ENCODE measurements at places on chromosomes 12 and 14. TPM values are rescaled to one million over a fixed set of nuclear protein-coding genes. Genes with fewer than 3 reads are reported as not detected.

Gene FAM181A
- not detected for total RNA-seq

Gene KLRF1
- 0.49 TPM for total RNA-seq

Gene SLC6A13
- total RNA-seq, result not detected

Gene TRIAP1
- total RNA-seq, result 83.2 TPM

DNA sequence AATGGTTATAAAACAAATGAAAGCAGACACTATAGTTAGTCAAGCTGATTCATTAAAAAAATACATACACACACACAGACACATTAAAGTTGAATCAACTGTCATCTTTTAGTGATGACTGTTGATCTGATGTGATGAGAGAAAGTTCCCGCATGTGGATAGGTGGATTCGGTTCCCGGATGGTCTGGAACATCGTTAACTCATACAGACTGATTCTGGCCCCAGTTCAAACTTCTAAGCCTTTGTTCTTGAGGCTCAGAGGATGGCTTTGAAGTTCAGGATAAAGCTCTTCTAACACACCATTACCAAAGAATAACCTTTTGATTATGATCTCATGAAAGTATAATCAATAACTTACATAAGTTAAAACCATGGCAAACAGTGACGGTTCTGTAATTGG, 27.5 kb downstream of the WIF1 start:
- no peak for DNase-seq

DNA sequence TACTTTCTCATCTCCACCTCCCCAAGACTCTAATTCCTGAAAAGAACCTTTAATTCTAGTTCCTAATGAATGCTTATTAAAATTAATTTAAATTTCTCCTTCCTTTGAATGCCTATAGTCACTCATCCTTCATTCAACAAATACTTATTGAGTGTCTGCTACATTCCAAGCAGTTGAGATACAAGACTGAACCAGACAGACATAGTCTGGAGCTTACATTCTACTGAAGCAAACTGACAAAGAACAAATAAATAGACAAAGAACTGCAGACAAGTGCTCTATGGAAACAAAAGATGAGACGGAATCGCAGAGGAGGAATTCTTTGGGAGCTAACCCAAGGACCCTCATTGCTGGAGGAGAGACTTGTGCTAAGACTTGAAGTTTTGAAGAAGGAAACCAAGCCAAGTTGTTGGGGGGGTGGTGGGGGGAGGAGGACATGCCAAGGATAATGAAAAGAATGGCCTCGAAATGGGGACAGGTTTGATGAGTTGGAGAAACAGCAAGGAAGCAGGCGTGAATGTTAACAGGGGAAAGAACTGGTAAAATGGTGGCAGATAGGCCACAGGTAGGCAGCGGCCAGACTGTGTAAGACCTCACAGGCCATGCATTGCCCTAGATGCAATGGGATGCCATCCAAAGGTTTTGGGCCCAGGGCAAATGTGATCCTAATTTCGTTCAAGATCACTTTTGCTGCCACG, 9.7 kb upstream of the TDG start:
- DNase-seq, result no peak

DNA sequence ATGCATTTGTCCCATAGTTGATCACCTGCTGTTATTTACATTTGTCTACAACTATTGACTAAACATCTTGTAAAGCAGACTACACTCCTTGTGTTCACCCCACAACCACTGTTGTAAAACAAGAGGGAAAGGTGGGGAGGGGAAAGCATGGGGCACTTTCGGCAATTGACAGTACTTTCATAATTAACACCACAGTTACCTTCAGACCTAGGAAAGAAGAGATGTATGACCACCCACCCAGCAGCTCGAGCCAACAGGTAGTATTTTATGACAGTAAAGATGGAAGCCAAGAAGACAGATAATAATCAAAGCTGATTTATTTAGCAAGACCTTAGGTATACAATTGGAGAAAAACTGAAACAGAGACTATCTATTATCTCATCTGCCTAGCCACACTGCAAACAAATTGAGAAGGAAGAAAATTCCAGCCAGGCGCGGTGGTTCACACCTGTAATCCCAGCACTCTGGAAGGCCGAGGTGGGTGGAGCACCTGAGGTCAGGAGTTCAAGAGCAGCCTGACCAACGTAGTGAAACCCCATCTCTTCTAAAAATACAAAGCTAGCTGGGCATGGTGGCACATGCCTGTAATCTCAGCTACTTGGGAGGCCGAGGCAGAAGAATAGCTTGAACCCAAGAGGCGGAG, 11.2 kb downstream of the HECTD4 start:
- no peak for DNase-seq

- DNase-seq, result no peak
These were observed 192.6 kb downstream of the CHST11 start for GRCh38 chr12:104649217-104649824.

GRCh38 chr12:117284140-117284539, 77.3 kb downstream of the NOS1 start:
- DNase-seq, result no peak

- no peak for DNase-seq
These were observed 171.1 kb downstream of the RPAP3 start for GRCh38 chr12:47534695-47535094.

- DNase-seq, result no peak
These were observed 1.4 kb downstream of the SLC25A29 start for GRCh38 chr14:100304825-100305323.

DNA sequence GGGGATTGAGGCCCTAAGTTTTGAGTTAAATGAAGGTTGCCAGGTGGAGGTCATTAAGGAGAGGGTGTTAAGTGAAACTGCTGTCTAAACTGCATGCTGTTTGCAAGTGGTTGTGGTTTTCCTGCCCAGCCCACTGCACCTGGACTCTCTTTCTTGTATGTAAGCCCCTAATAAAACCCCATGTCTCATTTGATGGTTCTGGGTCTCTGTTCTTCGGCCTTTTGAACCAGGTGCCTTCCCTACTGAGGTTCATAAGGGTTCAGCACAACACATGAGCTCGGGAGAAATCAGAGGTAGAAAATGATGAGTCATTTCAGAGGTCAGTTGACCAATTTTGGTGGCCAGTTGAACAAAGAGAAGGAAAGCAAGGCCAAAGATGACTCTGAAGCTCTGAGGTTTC, 382.5 kb downstream of the RPS29 start:
- DNase-seq, result no peak

DNA sequence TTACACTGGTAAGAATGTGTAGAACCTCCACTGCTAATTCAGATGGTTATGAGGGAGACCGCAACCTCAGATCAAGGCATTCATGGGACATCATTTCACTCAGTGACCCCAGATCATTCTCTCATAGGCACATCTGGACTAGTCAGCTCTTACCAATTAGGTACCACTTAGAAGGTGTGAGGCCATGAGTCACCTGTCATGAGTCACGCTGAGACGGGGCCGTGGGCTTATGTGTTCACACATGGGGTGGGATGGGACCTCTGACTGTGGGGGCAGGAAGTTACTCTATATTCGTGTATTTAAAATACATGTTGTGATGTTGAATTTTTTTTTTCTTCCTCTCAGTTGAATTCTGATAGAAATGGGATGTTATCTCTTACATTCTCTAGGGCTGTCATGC, 55.9 kb downstream of the CCDC92 start:
- no peak for DNase-seq
